ENCODE measurements at places on chromosomes 12 and 14. TPM values are rescaled to one million over a fixed set of nuclear protein-coding genes. Genes with fewer than 3 reads are reported as not detected.
A peak's percentile ranks its signal among the peaks of the same experiment; 100 is the strongest.

Gene SMCO2
- 0.88 TPM for total RNA-seq

Gene POTEG
- not detected for total RNA-seq

Gene KRT71
- total RNA-seq: not detected

Gene RFX4
- not detected for total RNA-seq

Gene PMEL
- 1.1 TPM for total RNA-seq

DNA sequence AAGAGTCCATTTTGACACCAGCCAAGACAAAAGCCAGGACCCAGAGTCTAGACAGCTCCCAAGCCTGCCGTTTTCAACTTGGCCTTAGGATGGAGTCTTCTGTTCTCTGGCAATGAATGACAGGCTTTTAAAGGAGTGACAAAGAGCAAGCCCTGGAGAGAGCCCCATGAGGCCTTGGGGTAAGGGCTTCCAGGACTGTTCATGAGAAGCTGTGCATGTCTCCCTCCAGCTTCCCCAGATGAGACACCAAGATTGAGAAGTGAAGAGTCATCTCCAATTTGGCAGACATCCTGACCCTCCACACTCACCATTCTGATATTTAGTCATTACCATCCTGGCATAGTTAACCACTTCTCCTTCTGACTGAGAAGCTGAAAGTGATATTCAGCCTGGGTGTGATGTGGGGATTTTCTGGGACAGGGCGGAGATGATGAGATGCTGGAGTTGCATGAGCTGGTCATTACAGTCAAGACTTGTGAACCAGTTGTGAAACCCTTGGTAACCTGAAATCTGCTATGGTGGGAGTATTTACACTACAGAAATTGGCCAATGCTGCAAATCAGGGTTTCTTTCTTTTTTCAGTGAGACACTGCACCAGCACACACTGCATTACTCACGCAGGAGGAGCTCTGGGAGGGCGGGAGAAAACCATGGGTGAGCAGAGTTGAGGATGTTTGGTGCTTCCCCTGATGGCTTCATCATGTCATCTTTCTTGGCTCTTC lies 77.8 kb downstream of the VCPKMT start:
- no peak for DNase-seq

DNA sequence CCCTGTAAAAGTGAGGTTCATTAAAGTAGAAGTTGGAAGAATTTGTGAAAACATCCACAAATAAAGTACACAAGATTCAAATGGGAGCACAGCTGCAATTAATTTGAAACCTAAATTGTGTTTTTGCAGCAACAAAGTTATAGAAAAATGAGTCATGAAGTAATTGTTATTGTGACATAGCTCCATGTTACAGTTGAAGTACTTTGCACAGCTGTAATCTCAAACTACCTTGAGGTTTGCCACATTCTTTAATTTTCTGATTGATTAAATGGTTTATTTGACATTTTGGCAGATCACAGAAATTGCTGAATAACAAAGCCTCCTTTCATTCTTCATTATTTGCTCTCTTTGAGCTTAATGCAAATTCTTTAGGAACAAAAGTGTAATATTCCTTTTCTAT lies 111.3 kb downstream of the RMST start:
- DNase-seq: no peak

GRCh38 chr12:26274441-26275312 lies 79.3 kb downstream of the SSPN start:
- peak; percentile 97 for DNase-seq

Data from glomerular endothelial cell (primary cell).